RWPE2 (cell line): ENCODE measurements at places on chromosomes 6 and 20.

- DNase-seq: no peak
Observed at GRCh38 chr6:88048578-88048977, 937 bp downstream of the SPACA1 start.

- DNase-seq: no peak
Observed at GRCh38 chr6:80608881-80609280, 502.4 kb downstream of the BCKDHB start.

- no peak for DNase-seq
Observed at GRCh38 chr20:51249215-51249614, 226.3 kb upstream of the KCNG1 start.

DNA sequence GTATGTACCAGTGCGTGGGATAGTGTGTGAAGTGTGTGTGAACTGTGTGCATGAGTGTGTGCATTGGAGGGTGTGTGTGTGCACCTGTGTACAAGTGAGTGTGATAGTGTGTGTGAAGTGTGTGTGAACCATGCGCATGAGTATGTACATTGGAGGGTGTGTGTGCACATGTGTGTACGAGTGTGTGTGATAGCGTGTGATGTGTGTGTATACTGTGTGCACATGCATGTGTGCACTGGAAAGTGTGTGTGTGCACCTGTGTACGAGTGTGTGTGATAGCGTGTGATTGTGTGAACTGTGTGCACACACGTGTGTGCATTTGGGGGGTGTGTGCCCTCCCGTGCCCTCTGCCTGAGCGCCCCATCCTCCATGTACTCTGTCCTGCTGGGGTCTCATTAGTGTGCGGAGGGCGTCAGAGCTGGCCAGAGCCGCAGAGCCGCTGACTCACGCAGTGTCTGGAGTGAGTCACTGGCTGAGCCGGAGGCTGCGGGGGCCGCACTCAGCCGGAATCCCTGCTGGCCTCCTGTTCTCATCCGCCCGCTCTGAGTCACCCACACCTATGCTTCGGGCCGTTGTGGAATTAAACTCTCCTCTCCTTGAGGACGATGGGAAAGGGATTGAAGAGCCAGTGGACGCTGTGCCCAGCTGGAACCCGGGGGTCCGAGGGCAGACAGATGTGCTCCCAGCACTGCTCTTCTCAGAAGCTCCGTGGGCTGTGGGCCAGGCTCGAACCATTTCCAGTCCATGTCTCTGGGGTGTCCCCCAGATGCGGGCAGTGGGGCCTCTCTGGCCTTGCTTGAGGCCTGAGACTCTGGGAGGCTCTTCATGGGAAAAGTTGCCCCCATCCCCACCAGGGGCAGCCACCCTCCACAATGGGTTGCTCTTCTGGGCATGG is 27.3 kb upstream of the STX16 start:
- peak; percentile 100 for DNase-seq

DNA sequence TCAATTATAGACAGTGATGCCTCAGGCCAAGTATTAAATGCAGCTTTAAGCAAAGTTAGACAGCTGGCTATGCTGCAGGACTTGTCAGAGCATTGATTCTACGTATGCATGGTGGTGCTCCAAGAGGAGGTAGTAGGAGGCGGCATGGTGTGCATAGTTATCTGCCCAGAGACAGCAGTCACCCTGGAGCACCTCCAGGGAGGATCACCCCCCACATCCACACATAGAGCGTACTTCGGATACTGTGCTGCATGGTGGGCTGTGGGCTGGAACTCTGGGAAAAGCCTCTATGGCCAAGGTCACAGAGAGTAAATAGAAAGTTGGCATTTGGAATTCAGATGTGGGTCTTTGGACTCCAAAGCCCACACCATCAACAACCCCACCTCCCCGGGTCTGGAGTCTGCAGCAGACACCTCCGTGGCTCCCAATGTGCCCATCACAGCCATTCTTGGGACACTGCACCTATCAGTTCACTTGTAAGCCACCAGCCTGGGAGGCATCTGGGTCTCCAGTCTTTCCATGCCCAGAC is 64.5 kb upstream of the STX16 start:
- DNase-seq: peak; percentile 70

DNA sequence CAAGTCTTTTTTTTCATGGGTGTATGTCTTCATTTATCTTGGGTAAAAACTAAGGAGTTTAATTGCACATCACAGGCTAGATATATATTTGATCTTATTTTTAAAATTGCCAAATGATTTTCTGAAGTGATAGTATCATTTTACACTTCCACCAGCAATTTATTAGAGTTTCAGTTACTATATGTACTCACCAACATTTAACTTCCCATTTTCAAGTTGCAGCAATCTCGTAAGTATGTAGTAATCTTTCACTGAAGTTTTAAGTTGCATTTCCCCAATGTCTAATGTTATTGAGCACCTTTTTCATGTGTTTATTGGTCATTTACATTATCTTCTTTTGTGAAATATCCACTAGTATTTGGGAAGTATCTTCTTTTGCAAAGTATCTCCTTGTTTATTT is 277.4 kb upstream of the CNR1 start:
- DNase-seq: no peak

- no peak for DNase-seq
Observed at GRCh38 chr20:42628683-42629082, 561.0 kb downstream of the PTPRT start.

DNA sequence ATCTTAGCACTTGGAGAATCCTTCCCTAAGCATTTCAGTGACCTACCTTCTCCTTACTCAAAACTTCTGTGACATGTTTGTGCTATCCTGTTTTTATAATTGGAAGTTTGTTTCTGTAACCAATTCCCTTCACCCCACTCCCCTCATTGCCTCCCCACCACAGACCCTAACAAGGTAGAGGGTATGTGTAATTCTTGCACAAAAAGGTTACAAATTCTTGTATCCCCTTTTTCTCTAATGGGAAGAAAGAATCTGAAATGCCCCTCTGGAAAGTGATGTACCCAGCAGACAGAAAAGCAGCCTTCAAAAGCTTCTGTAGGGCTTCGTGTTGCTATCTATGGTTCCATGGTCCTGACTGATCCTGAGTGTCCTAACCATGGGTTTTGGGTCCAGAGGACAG is 111.7 kb upstream of the TMEM170B start:
- no peak for DNase-seq

GRCh38 chr6:160042788-160043301 is 74.0 kb downstream of the IGF2R start:
- DNase-seq: no peak

GRCh38 chr20:11001764-11002540 is 328.2 kb upstream of the JAG1 start:
- peak; percentile 95 for DNase-seq

DNA sequence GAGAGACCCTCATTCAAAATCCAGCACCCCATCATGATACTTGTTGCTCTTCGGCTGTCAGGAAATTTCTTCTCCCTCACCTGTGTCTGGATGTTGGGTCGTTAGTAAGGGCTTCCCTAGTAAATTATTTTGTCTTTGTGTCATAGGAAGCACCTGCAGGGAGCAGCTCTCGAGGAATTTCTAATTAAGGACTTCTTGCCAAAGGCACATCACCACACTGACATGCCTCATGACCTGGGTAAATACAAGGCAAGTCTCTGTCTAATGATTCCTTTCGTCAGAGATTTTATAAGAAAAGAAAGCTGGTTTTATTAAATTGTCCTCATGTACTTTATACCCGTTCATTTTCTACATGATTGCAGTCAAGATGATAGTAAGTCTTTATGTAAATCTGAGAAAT is at the start of gene NOX3:
TSS of gene NOX3 (minus strand) at position 74 of the 400 bp plus-strand sequence. CDS start at position 35, 39 bp downstream.
- no peak for DNase-seq

- no peak for DNase-seq
Observed at GRCh38 chr6:160010067-160010466, 41.2 kb downstream of the IGF2R start.

DNA sequence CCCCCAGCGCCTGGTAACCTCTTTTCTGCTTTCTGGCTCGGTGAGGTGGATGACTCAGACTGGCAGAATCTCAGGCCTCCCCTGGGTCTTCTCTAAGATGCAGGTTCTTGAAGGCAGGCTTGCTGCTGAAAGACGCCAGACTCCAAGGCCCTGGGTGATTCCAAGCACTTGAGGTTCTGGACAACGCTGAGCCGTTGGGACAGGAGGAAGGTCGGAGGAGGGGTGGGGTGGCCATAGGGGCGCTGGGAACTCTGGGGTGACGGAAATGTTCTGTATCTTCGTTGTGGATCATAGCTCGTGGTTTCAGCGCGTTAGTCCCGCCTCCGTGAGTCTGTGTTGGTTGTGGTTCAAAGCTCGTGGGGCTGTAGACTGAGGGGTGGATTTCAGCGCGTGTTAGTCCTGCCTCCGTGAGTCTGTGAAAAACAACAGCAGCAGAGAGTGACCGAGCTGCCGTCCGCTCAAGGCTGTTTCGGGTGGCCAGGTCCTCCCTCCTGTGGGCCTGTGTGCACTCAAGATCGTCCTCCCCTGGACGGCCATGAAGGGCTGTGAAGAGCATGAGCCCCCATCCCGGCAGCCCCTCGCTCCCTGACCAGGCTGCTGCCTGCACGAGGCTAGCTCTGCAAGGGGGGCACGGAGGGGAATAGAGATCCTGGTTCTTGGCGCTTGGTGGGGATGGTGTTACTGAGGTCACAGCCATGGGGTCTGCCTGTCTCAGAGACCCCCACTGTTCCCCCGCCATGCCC is 7.7 kb downstream of the NTSR1 start:
- no peak for DNase-seq

- DNase-seq: peak; percentile 84
Observed at GRCh38 chr20:31602779-31603441, 2.2 kb upstream of the ID1 start.

- no peak for DNase-seq
Observed at GRCh38 chr6:158760618-158761250, 58.4 kb downstream of the EZR start.

GRCh38 chr20:33655164-33655563 is 7.0 kb upstream of the C20orf144 start:
- no peak for DNase-seq

GRCh38 chr6:53984163-53984562 is 127.1 kb upstream of the MLIP start:
- DNase-seq: peak; percentile 81

- no peak for DNase-seq
Observed at GRCh38 chr6:163706500-163707087, 292.1 kb downstream of the QKI start.

GRCh38 chr6:89269981-89270380 is 45.1 kb downstream of the GABRR2 start:
- no peak for DNase-seq

DNA sequence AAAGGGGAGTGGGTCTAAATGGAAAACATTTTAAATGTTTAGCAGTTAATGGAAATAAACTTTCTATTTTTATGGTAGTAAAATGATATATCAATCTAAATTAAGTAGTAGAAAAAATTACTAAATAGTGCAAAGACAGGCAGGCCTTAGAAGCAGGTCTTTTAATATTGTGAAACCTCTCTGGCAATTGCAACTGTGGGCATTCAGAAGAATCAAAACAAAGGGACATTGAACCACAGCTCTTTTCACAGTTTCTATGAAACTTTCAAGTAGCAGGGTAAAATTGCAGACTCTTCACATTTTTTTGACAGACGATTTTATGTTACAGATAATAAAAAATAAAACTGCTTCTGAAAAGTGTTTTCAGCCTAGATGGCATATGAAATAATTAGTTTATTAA is 533.7 kb downstream of the BCKDHB start:
- DNase-seq: no peak

DNA sequence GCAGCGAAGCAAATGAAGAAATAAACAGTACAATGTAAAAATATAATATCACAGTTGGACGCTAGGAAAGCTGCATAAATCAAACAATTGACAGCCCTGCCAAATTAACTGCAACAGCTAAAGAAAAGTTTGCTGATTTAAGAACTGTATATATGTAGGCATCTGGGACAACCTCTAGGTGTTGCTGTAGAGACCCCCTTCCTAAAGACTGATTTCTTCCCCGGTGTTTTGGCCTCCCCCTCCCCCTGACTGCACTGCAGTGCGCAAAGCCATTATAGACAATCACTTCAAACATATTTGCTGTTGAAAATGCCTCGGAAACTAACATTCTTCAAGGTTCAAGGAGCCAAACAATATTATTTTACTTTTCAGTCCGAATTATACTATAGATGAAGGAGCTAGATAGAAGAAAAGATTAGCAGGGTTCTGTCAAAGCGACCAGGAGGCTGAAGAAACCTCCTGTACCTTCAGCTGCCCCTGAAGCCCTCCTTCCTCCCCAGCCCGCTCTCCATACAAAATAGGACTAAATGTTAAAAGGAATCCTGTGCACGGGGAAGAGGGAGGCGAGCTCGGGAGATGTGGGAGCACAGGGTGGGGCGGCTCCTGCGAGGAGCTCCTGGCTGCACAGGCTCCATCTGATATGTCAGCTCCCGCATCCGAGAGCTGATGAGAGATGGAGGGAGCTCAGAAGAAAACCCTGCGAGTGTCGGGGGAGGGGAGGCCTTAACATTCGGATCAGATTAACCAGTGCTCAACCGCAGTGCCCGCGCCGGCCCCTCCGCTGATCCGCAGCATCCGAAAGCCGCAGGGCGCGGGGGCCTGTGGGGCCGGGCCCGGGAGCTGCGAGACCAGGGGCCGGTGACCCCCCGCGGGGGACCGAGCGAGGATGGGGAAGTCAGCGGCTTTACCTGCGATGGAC is 822 bp downstream of the ELOVL4 start:
- DNase-seq: peak; percentile 40
